ENCODE measurements at places on chromosomes 5 and 9. TPM values are rescaled to one million over a fixed set of nuclear protein-coding genes. Genes with fewer than 3 reads are reported as not detected.

The ERAP2 gene
- total RNA-seq: 57.3 TPM

The PCDHB15 gene
- total RNA-seq: not detected

The COL15A1 gene
- total RNA-seq: not detected

The CDH9 gene
- total RNA-seq: not detected

The SMIM33 gene
- 0.46 TPM for total RNA-seq

The TAF11L2 gene
- not detected for total RNA-seq

The PDE8B gene
- not detected for total RNA-seq

The SLC27A6 gene
- total RNA-seq: not detected

The SPACA9 gene
- total RNA-seq: 2.7 TPM

The CNOT8 gene
- 78.1 TPM for total RNA-seq

The CDH10 gene
- total RNA-seq: not detected

All from activated CD4-positive, alpha-beta T cell treated with anti-CD3 and anti-CD28 coated beads for 36 hours (primary cell).